ENCODE measurements at places on chromosomes 12 and 14.
A peak's percentile ranks its signal among the peaks of the same experiment; 100 is the strongest.

GRCh38 chr12:104292872-104293794 is 10.4 kb upstream of the EID3 start:
- no peak for DNase-seq

DNA sequence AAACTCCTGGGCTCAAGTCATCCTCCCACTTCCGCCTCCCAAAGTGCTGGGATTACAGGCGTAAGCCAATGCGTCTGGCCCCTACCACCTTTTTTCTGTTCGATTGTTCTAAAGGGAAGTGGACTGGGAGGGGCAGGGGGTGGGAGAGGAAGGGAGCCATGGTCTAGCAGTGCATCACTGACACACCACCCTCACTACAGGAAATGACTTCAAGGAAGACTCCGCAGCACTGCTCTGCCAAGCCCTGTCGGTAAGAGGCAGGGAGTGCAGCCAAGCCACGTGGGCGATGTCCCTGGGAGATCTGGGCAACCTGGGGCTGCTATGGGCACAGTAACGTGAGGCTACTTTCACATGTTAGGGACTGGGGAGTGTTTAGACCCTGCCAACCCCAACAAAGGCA is 18.0 kb downstream of the LRRC74A start:
- DNase-seq: no peak

- no peak for DNase-seq
These were observed 250.9 kb downstream of the C12orf75 start for GRCh38 chr12:105581420-105581819.

- no peak for DNase-seq
These were observed 15.2 kb upstream of the GALNT9 start for GRCh38 chr12:132344601-132345000.

DNA sequence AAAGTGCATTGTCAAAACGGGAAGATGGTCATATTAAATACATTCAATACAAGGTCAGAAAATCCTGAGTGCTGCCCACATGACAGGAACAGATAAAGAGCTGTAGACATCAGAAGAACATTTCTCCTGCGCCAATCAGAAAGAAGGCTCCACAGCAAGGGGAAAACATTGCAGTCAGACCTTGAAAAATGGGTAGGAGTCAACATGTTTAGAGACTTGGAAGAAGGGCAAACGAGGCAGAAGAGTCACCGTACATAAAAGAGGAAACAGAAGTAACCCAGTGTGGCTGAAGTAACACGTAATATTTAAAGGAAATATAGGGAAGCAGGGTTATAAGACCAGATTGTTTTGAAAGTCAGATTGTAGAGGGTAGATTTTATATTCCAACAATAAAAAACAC is 11.9 kb downstream of the SPPL3 start:
- no peak for DNase-seq

DNA sequence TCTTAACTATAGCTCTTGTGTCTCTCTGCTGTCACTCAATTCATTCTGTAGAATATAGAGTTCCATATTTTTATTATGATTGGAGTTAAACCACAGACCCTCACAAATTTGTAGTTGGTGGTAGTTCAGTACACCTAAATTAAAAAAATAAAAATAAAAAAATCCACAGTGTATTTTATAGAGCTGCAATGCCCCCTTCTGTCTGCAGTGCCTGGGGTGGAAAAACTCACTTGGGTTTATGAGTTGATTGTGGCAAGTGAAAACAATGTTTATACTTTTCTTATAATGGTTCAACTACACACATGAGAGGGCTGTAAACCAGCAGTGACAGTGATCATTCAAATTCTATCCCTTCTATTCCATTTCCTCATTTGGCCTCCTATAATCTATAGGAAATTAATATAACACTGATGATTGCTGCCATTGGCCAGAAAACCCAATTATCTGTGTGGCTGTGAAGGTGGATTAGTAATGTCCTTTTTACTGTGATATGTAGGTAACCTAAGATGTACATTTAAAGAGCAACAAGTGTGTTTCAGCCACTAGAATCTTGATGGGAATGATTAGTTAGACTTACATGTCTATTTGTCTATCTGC is 166.9 kb upstream of the LRIG3 start:
- no peak for DNase-seq

DNA sequence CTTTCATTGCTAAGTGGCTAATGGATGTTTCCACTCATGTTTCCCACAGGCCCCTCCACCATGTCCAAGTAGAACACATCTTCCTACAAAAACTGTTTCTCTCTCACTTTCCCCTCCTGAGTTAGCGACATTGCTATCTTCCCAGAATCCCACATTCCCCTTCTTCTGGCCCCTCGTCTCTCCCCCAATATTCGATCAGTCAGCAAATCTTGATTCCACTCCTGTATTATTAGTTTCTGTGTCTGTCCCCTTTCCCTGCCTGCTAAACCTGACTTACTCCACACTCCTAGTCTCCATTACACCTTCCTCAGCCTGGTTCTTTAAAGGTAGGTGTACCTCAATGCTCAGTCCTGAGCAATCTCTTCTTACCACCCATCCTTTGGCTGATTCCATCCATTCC is 19.3 kb upstream of the SAMD4A start:
- DNase-seq: no peak

GRCh38 chr12:129911428-129912049 is 7.7 kb upstream of the TMEM132D start:
- DNase-seq: peak; percentile 3

- DNase-seq: no peak
These were observed 321.6 kb upstream of the SFSWAP start for GRCh38 chr12:131389054-131390013.

- no peak for DNase-seq
These were observed 35.4 kb upstream of the ATP23 start for GRCh38 chr12:57905812-57906475.

DNA sequence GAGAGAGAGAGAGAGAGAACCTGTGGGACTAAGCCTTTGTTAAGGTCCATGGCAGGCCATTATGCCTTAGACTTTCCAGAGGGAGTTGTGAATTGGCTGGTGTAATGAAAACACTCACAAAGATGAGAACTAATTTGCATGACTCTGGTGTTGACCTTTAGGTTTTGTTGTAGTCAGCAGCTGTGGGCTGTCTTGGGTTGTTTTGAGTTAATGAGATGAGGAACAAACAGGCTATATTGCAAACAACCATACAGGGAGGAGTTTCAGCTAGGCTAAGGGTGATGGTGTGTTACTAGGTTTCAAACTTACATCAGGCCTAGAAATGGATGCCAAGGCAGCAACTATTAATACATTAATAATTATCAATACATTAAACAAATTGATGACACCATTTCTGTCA is 26.3 kb downstream of the ATXN7L3B start:
- no peak for DNase-seq

DNA sequence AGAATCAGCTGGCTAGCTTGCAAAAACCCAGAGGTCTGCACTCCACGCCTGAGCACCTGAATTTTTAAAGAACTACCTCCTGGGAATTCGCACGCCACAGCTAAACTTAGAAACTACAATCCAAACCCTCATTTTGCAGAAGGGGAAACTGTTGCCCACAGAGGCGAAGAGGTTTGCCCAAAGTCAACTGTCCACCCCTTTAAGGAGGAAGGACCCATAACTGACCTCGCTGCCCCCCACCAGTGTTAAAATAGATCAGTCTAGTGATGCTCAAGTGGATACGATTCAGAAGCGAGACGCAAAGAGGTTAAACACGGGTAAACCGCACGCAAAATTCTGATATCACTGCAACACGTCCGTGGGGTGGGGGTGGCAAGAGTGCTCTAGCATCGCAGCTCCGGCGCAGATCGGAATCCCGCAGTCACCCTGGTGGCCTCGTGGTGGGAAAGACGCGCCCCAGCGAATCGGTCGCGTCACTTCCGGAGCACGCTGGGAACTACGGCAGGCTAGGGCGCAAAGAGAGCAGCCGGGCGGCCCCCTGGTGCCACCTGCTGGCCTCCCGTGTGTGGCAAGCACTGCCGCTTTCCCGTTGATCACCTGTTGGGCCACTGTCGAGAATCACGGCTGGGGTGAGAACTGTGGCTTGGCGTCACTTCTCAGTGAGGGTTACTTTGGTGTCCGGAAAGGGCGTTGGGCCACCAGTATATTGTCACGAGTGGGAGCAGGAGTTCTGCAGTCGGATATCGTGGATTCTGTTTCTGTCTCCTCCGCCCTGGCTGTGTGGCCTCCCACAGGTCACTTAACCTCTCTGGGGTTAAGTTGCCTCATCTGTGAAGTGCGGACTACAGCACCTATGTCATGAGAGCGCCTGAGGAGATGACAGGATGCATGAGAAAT is at the start of gene ALKBH2:
ALKBH2 (minus strand) TSS at position 451 of the 897 bp plus-strand sequence. CDS start 686 bp downstream, outside the sequence.
- no peak for DNase-seq
